ENCODE measurements at places on chromosomes 1 and 21. TPM values are rescaled to one million over a fixed set of nuclear protein-coding genes. Genes with fewer than 3 reads are reported as not detected.

Gene CD53
- not detected for total RNA-seq

- no peak overlapping the region for H3K27ac ChIP-seq
- no peaks in the 10 kb centered on the region for H3K36me3 ChIP-seq
- no peaks in the 10 kb centered on the region for H3K27me3 ChIP-seq
- H3K4me3 ChIP-seq, result no peak overlapping the region
- peaks cover 15% of the 10 kb centered on the region for H3K4me1 ChIP-seq
- no peak for DNase-seq
Measured at GRCh38 chr21:35581640-35582039, 478.7 kb downstream of the SETD4 start.

- no peak for DNase-seq
- peaks cover 12% of the 10 kb centered on the region for H3K27me3 ChIP-seq
- no peak overlapping the region for H3K27ac ChIP-seq
- H3K36me3 ChIP-seq, result no peaks in the 10 kb centered on the region
- H3K4me3 ChIP-seq, result no peak overlapping the region
- H3K4me1 ChIP-seq, result peaks cover 5% of the 10 kb centered on the region
Measured at GRCh38 chr1:32871364-32872191, 866 bp upstream of the FNDC5 start.

Gene NUP210L
- 0.05 TPM for total RNA-seq

DNA sequence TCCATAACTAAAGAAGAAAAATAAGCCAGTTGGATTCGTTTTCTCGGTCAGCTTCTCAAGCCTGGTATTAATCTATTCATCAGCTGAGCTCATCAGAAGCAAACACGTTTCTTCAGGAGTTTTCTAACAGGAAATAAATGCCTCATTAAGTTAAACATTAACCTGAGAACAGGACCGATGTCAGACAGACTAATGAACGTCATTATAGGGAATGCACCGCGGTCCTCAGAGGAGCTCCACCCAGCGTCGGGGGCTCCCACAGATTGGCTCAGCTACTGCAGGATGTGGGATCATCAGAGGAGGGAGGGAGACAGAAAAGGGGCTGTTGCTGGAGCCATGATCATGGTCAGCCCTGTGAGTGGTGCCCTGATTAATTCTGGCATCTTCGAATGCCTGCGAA, 615.4 kb downstream of the PTPRU start:
- DNase-seq, result no peak
- H3K36me3 ChIP-seq, result no peaks in the 10 kb centered on the region

DNA sequence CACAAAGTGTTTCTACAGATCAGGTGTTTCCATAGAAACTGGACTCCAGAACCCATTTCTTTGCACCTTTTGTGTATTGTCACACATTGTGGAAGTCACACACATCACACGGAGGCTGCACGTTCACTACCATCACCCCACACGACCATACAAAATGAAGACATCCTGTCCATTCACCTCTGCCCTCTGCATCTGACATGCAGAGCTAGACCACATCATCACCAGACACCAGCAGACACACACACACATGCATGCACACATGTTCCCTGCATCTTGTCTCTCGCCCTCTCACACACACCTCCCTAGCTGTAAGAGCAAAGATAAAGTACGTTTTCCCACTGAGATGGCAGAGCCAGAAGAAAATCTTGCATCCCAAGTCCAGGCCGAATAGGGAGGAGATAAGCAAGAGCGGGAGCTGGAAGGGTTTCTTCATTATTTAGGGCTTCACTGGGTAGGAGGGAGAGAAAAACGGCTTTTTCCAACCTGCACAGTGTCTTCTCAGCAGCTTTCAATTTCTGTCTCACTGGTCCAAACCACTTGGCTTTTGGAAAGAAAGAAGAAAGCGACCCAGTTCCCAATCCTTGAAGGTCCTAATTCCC, 709 bp downstream of the PRELP start:
- no peak overlapping the region for H3K4me3 ChIP-seq
- DNase-seq, result no peak
- H3K27ac ChIP-seq, result no peak overlapping the region
- no peaks in the 10 kb centered on the region for H3K36me3 ChIP-seq
- H3K4me1 ChIP-seq, result peaks cover 16% of the 10 kb centered on the region

- H3K4me3 ChIP-seq, result no peak overlapping the region
- peaks cover 33% of the 10 kb centered on the region for H3K4me1 ChIP-seq
Measured at GRCh38 chr1:61498342-61498741, 226.6 kb downstream of the TM2D1 start.

GRCh38 chr1:43052322-43052721, 93.7 kb upstream of the SLC2A1 start:
- H3K36me3 ChIP-seq, result no peaks in the 10 kb centered on the region
- H3K27me3 ChIP-seq, result no peaks in the 10 kb centered on the region
- no peak for DNase-seq
- H3K4me1 ChIP-seq, result peaks cover 15% of the 10 kb centered on the region
- no peak overlapping the region for H3K4me3 ChIP-seq
- H3K27ac ChIP-seq, result no peak overlapping the region

DNA sequence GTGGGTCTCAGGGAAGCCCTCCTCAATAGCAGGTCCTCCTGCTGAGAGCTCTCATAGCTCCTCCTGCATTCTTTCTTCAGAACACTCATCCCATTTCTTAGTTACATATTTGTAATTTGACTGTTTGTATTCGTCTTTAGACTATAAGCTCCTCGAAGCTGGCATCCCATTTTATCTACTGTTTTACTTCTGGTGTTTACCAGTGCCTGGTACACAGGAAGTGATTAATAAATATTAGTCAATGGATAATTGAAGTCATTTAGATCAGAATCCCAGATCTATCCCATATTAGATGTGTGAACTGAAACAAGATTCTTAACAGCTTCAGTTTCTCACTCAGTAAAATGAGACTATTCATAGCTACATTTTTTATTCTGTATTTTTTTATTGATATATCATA, 88.7 kb downstream of the PLPP3 start:
- H3K36me3 ChIP-seq, result no peaks in the 10 kb centered on the region
- DNase-seq, result no peak
- peak overlapping the region; percentile 51 for H3K27ac ChIP-seq

All from MCF 10A (cell line).